ENCODE measurements at places on chromosomes 12 and 14. TPM values are rescaled to one million over a fixed set of nuclear protein-coding genes. Genes with fewer than 3 reads are reported as not detected.

Gene LLPH
- total RNA-seq = 45.6 TPM

Gene NDUFA9
- total RNA-seq = 95.4 TPM

Gene GLIPR1
- total RNA-seq = 0.39 TPM

Gene ASCL1
- not detected for total RNA-seq

Gene NYNRIN
- 0.27 TPM for total RNA-seq

Gene DDN
- 8.1 TPM for total RNA-seq

Gene GPR84
- total RNA-seq = not detected

Gene OAS2
- 0.30 TPM for total RNA-seq

Gene TAMALIN
- total RNA-seq = 1.1 TPM

Gene C14orf132
- 3.4 TPM for total RNA-seq

Gene MSRB3
- total RNA-seq = 8.2 TPM

Gene EP400
- 54.5 TPM for total RNA-seq

Gene CCDC196
- not detected for total RNA-seq

Gene BCL7A
- 14.2 TPM for total RNA-seq

Gene SERPINA9
- total RNA-seq = not detected

Gene KRT74
- not detected for total RNA-seq

Gene TBX3
- 12.8 TPM for total RNA-seq

Gene GCN1
- 184 TPM for total RNA-seq

Gene KRT3
- not detected for total RNA-seq

Gene UBE3B
- total RNA-seq = 28.9 TPM

Gene MAP1LC3B2
- 4.7 TPM for total RNA-seq

Gene TSPAN8
- 0.76 TPM for total RNA-seq

Gene GYS2
- not detected for total RNA-seq

Gene GPR65
- total RNA-seq = 0.05 TPM

Gene KRT81
- 0.84 TPM for total RNA-seq

Gene NKX2-1
- 0.84 TPM for total RNA-seq

Gene ENDOU
- not detected for total RNA-seq

Gene ARHGEF40
- 6.3 TPM for total RNA-seq

Gene LGR5
- not detected for total RNA-seq

Gene EMP1
- total RNA-seq = 110 TPM

Gene SERPINA6
- not detected for total RNA-seq

Gene CIT
- 54.2 TPM for total RNA-seq

Gene DNAJC22
- 27.7 TPM for total RNA-seq

Gene MYO1H
- total RNA-seq = not detected

Gene TAS2R42
- total RNA-seq = not detected

Gene TSHR
- not detected for total RNA-seq

Gene CLEC1B
- not detected for total RNA-seq

Gene PPM1A
- total RNA-seq = 32.8 TPM

Gene PTPN6
- total RNA-seq = 47.7 TPM
